NAMALWA (cell line): ENCODE measurements at places on chromosomes 2 and 18.

DNA sequence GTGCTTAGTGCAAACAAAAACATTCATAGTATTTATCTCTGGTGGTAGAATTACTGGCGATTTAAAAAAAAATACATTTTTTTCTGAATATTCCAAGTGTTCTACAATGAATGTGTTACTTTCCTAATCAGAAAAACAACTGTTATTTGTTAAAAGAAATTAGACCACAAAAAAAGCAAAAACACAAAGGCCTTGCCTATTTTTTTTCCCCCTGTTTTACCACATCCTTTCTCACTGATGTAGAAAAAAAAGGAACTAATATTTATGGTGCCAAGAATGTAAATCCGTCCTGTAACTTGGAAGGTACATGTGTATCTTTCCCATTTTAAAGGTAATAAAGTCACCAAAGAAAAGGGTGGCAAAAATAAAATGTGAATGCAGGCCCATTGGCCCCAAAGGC, 28.4 kb upstream of the MGAT4A start:
- peak; percentile 34 for DNase-seq

GRCh38 chr2:198448789-198449188, 644.4 kb downstream of the PLCL1 start:
- DNase-seq: no peak

DNA sequence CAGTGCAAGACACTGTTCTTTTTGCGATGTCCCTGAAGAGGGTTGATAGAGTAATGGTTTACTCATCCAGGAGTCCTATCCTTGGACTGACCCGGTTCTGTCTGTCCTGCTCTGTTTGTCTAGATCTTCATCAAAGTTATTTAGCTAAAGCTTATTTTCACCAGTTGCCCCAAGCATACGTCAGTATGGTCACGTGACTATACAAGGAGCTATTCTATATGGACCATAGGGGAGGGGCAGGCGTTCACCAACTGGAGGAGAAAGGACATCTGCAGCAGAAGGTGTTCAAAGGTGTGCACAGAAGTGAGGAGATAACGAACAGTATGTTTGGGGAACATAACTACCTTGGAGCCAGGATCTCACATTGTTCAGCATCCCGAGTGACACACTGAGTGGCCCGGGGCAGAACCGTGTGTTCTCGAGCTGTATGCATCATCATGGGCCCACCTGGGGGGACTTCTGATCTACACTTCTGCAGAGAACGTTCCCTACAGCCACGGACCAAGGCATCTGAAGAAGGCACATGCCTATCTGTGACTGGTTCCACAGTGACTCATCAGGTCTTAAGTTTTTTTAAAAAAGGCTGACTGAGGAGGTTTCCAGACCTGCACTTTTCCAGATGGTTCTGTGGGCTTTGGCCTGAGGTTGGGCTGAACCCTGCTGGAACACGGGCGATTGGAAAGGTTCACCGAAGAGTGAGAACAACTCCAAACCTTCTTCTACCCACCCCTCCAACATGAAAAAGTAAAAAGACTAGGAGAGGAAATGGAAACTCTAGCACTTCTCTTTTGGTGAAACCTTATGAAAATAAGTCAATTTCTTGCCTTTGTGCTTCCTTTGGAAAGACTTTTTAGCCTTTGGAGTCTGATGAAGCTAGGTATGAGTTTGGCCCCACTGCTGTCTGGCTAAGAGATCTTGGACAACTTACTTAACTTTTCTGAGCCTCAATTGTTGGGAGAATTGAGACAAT, 68.6 kb upstream of the YWHAQ start:
- no peak for DNase-seq

- peak; percentile 57 for DNase-seq
Observed at GRCh38 chr2:31729442-31730092, 148.8 kb upstream of the SRD5A2 start.

DNA sequence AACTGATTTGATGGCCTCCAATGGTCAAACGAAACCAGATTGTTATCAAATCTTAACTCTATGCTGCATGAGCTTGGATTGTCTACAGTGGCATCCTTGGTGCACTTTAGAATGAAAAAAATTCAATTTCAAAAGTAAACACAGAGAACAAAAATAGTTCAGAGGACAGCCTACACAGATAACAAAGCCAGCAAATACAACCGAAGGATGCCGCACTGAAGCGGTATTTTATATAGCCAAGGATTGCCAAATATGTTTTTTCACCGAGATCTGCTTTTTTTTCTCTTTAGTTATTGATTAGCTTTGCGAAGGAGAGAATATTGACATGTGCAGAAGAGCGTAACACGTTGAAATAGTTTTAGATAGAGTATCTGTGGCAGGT, 72.0 kb downstream of the SLC4A3 start:
- no peak for DNase-seq

- peak; percentile 21 for DNase-seq
Observed at GRCh38 chr2:58466804-58467203, 225.7 kb upstream of the FANCL start.

- DNase-seq: no peak
Observed at GRCh38 chr2:235577404-235578330, 83.8 kb downstream of the AGAP1 start.

GRCh38 chr2:111715987-111716904, 167.7 kb downstream of the ANAPC1 start:
- no peak for DNase-seq

GRCh38 chr2:11904029-11904428, 157.6 kb downstream of the LPIN1 start:
- peak; percentile 67 for DNase-seq

DNA sequence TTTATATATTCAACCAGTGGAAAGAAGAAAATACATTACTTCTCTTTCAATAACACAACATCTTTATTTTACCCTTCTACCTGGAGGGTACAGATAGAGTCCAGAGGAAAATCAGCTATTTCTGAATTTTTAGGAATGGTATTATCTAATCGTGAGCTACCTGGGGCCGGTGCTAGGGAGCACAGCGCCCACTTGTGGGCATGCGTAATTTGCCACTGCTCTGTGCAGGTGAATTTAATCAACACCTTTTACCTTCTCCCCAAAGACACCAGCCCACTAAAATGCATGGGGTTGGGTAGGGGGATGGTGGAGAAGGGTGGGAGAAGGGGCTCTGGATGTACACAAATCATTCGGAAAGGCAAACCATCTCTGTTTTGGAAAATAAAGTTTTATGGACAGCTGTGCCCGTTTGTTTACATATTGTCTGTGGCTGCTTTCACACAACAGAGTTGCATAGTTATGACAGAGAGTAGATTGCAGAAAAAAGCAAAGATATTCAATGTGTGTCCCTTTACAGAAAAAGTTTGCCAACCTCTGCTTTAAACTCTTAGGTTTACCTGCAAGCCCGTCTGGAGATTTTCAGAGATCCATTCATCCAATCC, 51.5 kb upstream of the DCC start:
- peak; percentile 53 for DNase-seq

GRCh38 chr2:65456064-65456463, 23.7 kb upstream of the SPRED2 start:
- DNase-seq: no peak

GRCh38 chr18:63410792-63411191, 11.5 kb downstream of the VPS4B start:
- no peak for DNase-seq

- no peak for DNase-seq
Observed at GRCh38 chr18:30682672-30683071, 359.9 kb downstream of the DSC3 start.
